ENCODE measurements at places on chromosomes 6 and 20. TPM values are rescaled to one million over a fixed set of nuclear protein-coding genes. Genes with fewer than 3 reads are reported as not detected.

DNA sequence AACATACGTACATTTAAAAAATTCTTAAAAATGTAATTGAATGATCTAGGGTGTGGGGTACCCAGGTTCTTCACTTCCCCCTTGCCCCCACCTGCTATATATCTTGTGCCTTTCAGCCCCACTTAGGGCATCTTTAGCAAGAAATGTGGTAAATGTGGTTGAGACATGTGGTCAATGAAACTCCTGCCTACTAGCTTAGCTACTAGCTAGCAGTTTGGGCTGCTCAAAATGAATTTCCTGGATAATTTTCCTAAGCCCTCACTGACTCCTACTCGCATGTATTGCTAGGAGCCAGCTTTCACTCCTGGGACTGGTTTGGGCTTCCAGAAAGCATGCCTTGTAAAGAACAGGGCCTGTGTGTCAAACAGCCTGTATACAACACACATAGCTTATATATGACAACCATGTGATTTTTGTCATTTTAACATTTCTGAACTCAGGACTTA lies 257.3 kb downstream of the ATXN1 start:
- no peaks in the 10 kb centered on the region for H3K36me3 ChIP-seq
- no peak overlapping the region for H3K4me3 ChIP-seq
- no peak overlapping the region for H3K27ac ChIP-seq

- DNase-seq, result peak; percentile 21
- H3K27ac ChIP-seq, result no peak overlapping the region
- H3K4me3 ChIP-seq, result no peak overlapping the region
- H3K36me3 ChIP-seq, result peaks cover 5% of the 10 kb centered on the region
- H3K4me1 ChIP-seq, result no peaks in the 10 kb centered on the region
Measured at GRCh38 chr20:41408986-41409385, 42.4 kb upstream of the EMILIN3 start.

GRCh38 chr20:40690836-40691565 lies 2.0 kb upstream of the MAFB start:
- H3K36me3 ChIP-seq, result no peaks in the 10 kb centered on the region
- no peak for DNase-seq
- H3K4me3 ChIP-seq, result no peak overlapping the region
- peaks cover 9% of the 10 kb centered on the region for H3K4me1 ChIP-seq
- H3K27me3 ChIP-seq, result peaks cover 47% of the 10 kb centered on the region
- H3K27ac ChIP-seq, result no peak overlapping the region

DNA sequence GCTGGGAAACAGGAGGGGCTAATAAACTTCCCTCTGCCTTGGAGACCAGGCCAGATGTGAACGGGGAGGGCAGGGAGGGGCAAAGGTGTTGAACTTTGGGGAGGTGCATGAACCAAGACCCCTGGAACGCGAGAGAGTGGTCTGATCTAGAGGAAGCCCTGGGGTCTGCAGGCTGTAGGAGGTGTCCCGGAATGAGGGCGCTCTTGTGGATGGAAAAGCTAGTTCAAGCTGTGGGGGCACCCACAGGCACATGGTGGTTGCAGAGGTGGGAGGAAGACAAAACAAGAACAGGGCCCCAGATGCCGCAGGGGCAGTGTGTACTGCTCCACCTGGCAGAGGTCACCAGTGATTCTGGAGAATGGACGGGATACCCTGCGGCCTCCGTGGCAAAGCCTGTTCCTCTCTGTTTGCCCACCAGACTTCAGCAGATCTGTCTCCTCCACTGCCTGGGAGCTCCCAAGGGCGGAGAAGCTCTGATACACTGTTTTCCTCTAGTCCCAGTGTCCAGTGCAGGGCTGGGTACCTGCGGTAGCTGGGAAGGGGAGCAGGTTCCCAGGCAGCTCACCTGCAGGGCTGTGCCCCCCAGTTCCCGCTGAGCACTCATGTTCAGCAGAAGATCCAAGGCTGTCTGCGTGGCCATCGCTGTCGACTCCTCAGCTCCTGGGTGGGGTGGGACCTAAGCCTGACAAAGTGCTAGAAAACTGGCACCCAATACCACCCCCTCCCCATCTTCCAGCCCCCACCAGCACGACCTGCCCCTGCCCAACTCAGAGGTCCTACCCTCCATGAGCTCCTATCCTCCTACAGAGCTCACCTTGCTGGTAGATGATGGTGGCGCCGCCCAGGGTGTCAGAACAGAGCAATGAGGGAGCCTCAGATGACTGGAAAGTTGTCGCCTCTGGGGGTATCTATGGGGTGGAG lies 14.7 kb downstream of the ZNF335 start:
- no peak for DNase-seq
- no peak overlapping the region for H3K4me3 ChIP-seq
- H3K4me1 ChIP-seq, result no peaks in the 10 kb centered on the region

GRCh38 chr6:11702500-11703130 lies 76.0 kb downstream of the ADTRP start:
- no peaks in the 10 kb centered on the region for H3K4me1 ChIP-seq
- H3K27ac ChIP-seq, result no peak overlapping the region
- H3K4me3 ChIP-seq, result no peak overlapping the region
- H3K36me3 ChIP-seq, result no peaks in the 10 kb centered on the region
- DNase-seq, result no peak
- no peaks in the 10 kb centered on the region for H3K27me3 ChIP-seq

GRCh38 chr6:31878222-31878621 lies 575 bp downstream of the SLC44A4 start:
- H3K27ac ChIP-seq, result no peak overlapping the region
- DNase-seq, result no peak
- no peaks in the 10 kb centered on the region for H3K27me3 ChIP-seq
- no peaks in the 10 kb centered on the region for H3K36me3 ChIP-seq

GRCh38 chr6:25601800-25602673 lies 50.0 kb upstream of the SCGN start:
- DNase-seq, result peak; percentile 62
- peaks cover 2% of the 10 kb centered on the region for H3K27me3 ChIP-seq
- H3K4me3 ChIP-seq, result no peak overlapping the region
- H3K27ac ChIP-seq, result no peak overlapping the region

DNA sequence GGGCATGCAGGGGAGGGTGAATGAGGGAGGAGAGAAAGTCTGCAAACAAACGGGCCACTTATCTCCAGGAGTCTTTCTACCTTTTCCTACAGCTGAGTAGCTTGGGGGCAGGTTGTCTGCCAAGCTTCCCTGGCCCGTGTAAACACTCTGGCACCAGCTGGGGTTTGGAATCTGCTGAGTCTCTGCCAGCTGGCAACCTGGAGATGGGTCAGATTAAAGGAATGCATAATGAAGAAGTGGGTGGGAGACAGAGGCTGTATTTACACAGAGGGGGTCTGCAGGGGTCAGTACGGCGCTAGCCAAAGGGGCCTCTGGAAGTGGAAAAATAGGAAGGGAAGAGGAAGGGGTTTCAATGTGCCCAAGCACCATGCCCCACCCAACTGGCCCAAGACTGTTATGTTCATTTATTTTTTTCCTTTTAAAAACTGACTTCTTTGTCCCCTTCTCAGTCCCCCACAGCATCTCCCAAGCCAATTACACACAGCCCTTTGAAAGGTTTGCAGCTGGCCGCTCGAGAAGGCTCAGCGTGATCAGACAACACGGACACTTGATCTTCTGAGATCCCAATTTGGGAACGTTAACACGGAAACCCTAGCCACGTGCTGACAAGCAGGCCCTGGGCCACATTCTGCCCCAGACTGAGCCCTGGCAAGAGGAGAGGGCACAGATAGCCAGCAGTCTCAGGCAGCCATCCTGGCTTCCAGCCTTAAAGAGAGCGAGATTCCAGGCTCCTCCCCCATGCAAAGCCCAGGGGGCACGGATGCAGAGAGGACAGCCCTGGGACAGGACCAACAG lies 25.2 kb downstream of the TRAM2 start:
- no peak overlapping the region for H3K4me3 ChIP-seq
- DNase-seq, result peak; percentile 94
- no peaks in the 10 kb centered on the region for H3K36me3 ChIP-seq
- H3K4me1 ChIP-seq, result peaks cover 60% of the 10 kb centered on the region
- H3K27ac ChIP-seq, result peak overlapping the region; percentile 82

- peaks cover 9% of the 10 kb centered on the region for H3K4me1 ChIP-seq
- no peaks in the 10 kb centered on the region for H3K36me3 ChIP-seq
- peak overlapping the region; percentile 89 for H3K27ac ChIP-seq
Measured at GRCh38 chr6:5261545-5262109, 314 bp downstream of the FARS2 start.

- no peaks in the 10 kb centered on the region for H3K36me3 ChIP-seq
- H3K4me3 ChIP-seq, result no peak overlapping the region
- DNase-seq, result no peak
- no peak overlapping the region for H3K27ac ChIP-seq
- H3K27me3 ChIP-seq, result no peaks in the 10 kb centered on the region
Measured at GRCh38 chr20:36744764-36745191, 1.1 kb downstream of the NDRG3 start.

- H3K27ac ChIP-seq, result peak overlapping the region; percentile 94
- H3K36me3 ChIP-seq, result no peaks in the 10 kb centered on the region
- no peaks in the 10 kb centered on the region for H3K27me3 ChIP-seq
- peak overlapping the region; percentile 67 for H3K4me3 ChIP-seq
- peak; percentile 94 for DNase-seq
Measured at GRCh38 chr6:29964887-29965562, 22.7 kb downstream of the HLA-A start.

DNA sequence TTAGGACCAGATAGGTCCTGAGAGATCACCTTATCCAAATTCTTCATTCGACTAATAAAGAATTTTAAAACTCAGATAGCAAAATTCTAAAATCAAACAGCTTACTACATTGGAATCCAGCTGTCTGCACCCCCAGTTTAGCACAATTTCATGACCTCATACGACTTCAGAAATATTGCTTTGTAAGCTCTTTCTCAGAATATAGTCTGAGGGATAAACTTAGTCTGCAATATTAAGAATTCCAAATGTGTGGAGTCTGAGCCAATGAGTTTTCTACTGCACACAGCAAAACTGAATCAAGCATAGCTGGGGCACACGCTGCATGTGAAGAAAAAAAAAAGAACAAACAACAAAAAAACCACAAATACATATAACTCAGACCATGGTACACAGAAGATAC lies 541.6 kb upstream of the CHD6 start:
- DNase-seq, result no peak
- H3K27me3 ChIP-seq, result no peaks in the 10 kb centered on the region
- no peak overlapping the region for H3K4me3 ChIP-seq

DNA sequence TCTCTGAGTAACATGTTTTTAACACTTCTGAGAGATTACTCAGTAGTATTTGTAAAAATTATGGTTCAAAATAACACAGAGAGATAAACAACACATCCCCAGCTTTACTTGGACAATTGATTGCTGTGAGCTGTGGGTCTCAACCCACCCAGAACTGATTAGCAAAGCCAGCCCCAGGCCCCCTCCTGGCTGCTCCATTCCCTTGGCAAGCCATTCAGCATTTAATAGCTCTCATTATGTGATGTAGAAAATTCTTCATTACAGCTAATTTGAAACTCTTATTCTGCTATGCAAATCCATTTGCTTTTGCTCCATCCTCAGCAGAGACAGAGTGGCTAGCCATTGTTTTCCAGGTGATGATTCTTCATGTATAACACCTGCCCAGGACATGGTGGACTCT lies 16.6 kb upstream of the SIRT5 start:
- H3K27ac ChIP-seq, result no peak overlapping the region
- no peak overlapping the region for H3K4me3 ChIP-seq
- no peaks in the 10 kb centered on the region for H3K36me3 ChIP-seq
- no peak for DNase-seq

TUBB2B gene
- total RNA-seq, result 3.6 TPM

TBXT gene
- not detected for total RNA-seq

CHRNA4 gene
- not detected for total RNA-seq
